ENCODE measurements at places on chromosomes 5 and 9. TPM values are rescaled to one million over a fixed set of nuclear protein-coding genes. Genes with fewer than 3 reads are reported as not detected.

Gene LHX2
- total RNA-seq = not detected

Gene LECT2
- not detected for total RNA-seq

Gene SH3RF2
- total RNA-seq = 4.0 TPM

Gene HMGCR
- 150 TPM for total RNA-seq

Gene SV2C
- not detected for total RNA-seq

Gene SLC4A9
- not detected for total RNA-seq

Gene DAB2IP
- 60.8 TPM for total RNA-seq

Gene TLX3
- total RNA-seq = not detected

Gene BHMT2
- 12.1 TPM for total RNA-seq

Gene WDR41
- total RNA-seq = 96.7 TPM

Gene BAAT
- total RNA-seq = under 0.01 TPM

Gene FREM1
- total RNA-seq = 0.72 TPM

Gene GARIN3
- not detected for total RNA-seq

Gene FAM151B
- 19.2 TPM for total RNA-seq

Gene YIPF5
- 111 TPM for total RNA-seq

Gene TRAF2
- total RNA-seq = 6.8 TPM

Gene SNCB
- total RNA-seq = not detected

Gene COL5A1
- total RNA-seq = 801 TPM

Gene SPATA31D4
- total RNA-seq = not detected

Gene FAM169A
- under 0.01 TPM for total RNA-seq

Gene SPINK4
- total RNA-seq = not detected

Gene NDUFB6
- 37.1 TPM for total RNA-seq

Gene CCDC187
- total RNA-seq = under 0.01 TPM

Gene TCF7
- 2.9 TPM for total RNA-seq

Gene ZNF454
- 3.8 TPM for total RNA-seq

Gene ADAMTS19
- not detected for total RNA-seq

Gene STK10
- total RNA-seq = 32.7 TPM

Gene HTR1A
- not detected for total RNA-seq

Gene NR4A3
- 0.36 TPM for total RNA-seq

Gene SQSTM1
- total RNA-seq = 826 TPM

Gene DENND4C
- total RNA-seq = 65.1 TPM

Gene ZNF883
- total RNA-seq = 7.2 TPM

Gene TRAF1
- 0.88 TPM for total RNA-seq

Gene PLAC8L1
- not detected for total RNA-seq

Gene PKD2L2
- under 0.01 TPM for total RNA-seq

Gene AGXT2
- not detected for total RNA-seq

Gene SLC36A2
- not detected for total RNA-seq

Gene PSAT1
- 175 TPM for total RNA-seq

Gene TMEM38B
- 25.0 TPM for total RNA-seq

Gene ZFYVE16
- 38.3 TPM for total RNA-seq

Gene FOXD4L6
- total RNA-seq = under 0.01 TPM

Gene PDCD1LG2
- total RNA-seq = 4.7 TPM

Gene LNPEP
- total RNA-seq = 44.9 TPM

Gene TNC
- 611 TPM for total RNA-seq

Gene ERCC6L2
- 77.5 TPM for total RNA-seq

Gene SPATA31E1
- total RNA-seq = not detected

Gene GABBR2
- 0.88 TPM for total RNA-seq

Gene TMEM171
- 8.0 TPM for total RNA-seq

Gene THBS4
- total RNA-seq = 0.29 TPM

Gene TGFBI
- total RNA-seq = 2,120 TPM

Gene RNF183
- not detected for total RNA-seq

Gene CYSRT1
- total RNA-seq = 1.1 TPM

Gene GPR150
- total RNA-seq = 0.29 TPM
